GM03348 (cell line): ENCODE measurements at places on chromosomes 4 and X.

- no peak for DNase-seq
These were observed 4.7 kb downstream of the SLIT2 start for GRCh38 chr4:20256381-20256881.

DNA sequence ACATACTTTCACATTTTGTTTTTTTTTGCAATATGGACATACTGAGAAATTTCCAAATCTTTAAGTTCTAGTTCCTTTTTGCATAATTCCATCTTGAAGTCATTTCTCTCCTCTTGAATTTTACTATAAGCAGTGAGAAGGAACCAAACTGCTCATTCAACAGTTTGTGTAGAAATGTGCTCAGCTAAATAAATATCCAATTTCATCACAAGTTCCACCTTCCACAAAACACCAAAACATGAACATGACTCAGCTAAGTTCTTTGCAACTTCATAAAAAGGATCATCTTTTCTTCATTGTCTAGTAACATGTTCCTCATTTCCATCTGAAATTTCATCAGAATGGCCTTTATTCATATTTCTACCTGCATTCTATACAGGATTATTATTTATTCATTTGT lies 77.3 kb upstream of the FGF13 start:
- no peak for DNase-seq

GRCh38 chrX:24232796-24233195 lies 81.1 kb downstream of the SUPT20HL2 start:
- no peak for DNase-seq

- DNase-seq: no peak
These were observed 351.5 kb upstream of the DDX53 start for GRCh38 chrX:22648281-22648680.

DNA sequence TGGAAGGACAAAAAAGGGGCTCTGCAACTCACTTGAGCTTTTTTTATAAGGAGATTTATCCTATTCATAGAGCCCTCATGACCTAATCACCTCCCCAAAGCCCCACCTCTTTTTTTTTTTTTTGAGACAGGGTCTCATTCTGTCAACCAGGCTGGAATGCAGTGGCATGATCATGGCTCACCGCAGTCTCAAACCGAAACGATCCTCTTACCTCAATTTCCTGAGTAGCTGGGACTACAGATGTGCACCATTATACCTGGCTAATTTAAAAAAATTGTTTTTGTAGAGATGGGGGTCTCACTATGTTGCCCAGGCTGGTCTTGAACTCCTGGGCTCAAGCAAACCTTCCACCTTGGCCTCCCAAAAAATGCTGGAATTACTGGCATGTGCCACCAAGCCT lies 61.6 kb upstream of the PDGFRA start:
- no peak for DNase-seq

- no peak for DNase-seq
These were observed 93.2 kb downstream of the ARSF start for GRCh38 chrX:3134316-3134945.

- DNase-seq: no peak
These were observed 82.3 kb downstream of the CXXC4 start for GRCh38 chr4:104412344-104412743.

- no peak for DNase-seq
These were observed 19.2 kb downstream of the MAGEB17 start for GRCh38 chrX:16186380-16187007.

- DNase-seq: no peak
These were observed 3.5 kb upstream of the NAA10 start for GRCh38 chrX:153938226-153938786.

DNA sequence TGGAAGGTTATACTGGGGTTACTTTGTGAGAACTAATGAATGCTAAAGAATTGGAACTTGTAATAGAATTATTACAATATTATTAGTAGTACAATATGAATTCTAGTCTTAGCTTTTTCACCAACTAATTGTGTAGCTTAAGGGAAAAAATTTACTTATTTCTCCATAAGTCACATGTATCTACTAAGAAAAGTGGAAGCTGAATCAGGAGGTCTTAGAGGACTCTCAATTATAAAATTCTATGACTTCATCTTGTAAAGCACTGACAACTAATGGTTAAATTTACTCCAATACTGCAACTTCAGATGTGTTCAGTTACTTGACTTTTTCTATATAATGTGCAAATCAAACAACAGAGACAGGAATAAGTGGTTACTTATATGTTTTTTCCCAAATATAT lies 899 bp upstream of the TMPRSS11D start:
- DNase-seq: no peak

GRCh38 chr4:163606896-163607691 lies 112.6 kb downstream of the TMA16 start:
- DNase-seq: no peak

DNA sequence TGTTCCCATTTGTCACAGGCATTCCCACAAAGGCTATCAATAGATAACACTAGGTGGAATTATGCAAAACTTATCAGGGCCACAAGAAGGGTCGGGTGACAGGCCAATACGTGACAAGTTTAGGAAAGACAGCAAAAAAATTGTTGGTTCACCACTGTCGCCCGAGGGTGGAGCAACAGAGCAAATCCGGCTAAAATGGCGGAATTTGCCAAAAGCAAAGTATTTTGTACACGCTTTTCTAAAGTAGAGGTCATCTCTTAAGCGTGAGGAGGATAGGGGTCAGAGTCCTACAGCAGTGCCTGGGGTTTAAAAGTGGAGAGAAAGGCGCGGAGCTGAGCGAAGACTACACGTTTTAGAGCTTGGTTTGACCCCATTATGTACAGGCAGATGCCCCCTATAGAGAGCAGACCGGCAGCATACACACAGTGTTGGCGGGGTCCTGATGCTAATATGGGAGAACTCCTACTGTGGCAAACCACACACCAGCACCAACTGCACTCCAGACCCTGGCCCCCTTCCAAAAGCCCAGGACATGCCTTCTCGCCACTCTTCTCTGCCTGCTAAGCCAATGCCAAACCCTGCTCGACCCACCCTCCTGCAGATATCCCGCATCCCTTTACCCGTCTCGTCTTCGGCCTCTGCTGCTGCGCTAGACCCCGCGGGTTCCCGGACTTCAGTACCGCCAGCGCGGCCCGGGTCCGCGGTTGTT lies 733 bp downstream of the CCNA2 start:
- peak; percentile 27 for DNase-seq

- no peak for DNase-seq
These were observed 29.2 kb downstream of the SULT1B1 start for GRCh38 chr4:69731241-69731640.

GRCh38 chrX:78595901-78596502 lies 63.1 kb downstream of the RTL3 start:
- no peak for DNase-seq

DNA sequence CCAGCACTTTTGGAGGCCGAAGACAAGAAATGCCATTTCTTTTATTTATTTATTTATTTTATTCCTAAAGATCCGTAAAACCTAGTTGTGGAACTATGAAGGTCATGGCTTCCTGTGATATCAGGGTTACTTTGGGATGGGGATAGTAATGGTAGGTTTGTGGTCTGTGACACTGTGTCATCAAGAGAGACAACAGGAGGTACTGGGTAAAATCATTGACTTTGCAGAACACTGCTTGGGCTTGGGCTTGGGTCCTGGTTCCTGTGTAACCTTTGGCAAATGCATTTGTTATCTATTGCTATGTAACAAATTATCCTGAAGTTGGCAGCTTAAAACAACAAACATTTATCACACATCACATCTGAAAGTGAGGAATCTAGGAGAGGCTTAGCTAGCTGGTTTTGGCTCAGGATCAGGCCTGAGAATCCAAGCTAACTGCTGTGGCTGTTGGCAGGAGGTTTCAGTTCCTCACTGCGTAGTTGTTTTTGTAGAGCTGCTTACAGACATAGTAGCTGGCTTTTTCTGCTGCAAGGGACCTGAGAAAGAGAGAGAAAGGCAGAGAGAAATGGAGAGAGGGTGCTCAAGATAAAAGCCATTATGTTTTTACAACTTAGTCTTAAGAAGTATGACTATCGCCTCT lies 576.4 kb upstream of the SLIT2 start:
- DNase-seq: peak; percentile 52

- DNase-seq: peak; percentile 35
These were observed 13.3 kb downstream of the HNRNPD start for GRCh38 chr4:82360298-82361177.
